ENCODE measurements at places on chromosomes 6 and 20.
A peak's percentile ranks its signal among the peaks of the same experiment; 100 is the strongest.

DNA sequence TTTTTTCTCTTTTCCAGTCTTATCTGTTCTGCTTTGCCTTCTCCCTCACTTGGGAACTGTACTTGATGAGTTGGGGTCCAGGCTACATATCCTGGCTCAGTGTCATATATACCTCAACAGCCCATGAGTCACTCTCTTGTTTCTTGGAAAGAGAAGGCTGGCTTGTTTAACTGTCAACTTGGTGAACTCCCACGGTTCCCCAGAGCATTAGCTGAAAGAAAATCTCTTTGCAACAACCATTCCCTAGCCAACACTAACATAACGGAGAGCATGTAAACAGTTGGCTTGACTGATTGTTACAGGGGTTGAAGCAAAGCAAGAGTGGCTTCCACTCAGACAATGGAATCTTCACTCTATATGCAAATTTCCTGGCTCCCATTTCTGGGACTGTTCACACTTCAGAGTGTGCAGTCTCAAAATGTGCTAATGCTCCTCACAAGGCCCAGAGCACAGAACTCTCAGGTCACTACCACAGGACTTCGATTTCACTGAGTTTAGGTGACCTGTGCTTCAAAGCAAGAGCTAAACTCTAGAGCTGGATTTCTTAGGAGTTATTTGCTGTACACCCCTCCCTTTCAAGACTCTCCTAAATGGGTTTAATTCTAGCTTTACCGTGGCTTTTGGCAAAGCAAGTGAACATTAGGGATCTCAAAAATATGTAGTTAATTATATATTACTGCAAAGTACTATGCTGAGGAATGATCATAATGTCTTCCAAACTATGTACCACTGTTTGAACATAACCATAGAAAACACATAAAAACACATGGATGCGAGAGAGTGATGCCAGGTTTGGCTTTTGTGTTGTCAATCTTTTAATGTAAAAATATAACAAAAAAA, 609.8 kb downstream of the RFPL4B start:
- DNase-seq, result peak; percentile 94

DNA sequence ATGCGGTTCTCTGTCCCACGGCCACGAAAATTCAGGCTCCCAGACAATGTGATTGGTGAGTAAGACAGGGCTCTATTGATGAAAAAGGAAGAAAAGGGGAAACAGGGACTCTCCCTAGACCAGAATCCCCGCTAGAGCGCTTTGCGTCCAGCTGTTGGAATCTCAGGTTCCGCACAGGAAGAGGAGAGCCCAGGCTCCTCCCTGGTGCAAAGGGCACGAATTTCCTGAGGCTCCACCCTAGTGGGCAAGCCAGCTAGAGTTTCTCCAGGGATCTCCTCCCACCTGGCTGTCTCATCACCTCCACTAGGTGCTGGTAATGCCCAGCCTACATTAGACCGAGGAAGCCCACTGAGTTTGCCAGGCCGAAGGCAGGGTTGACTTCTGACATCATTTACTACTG, 135.9 kb upstream of the SOX4 start:
- DNase-seq, result no peak

DNA sequence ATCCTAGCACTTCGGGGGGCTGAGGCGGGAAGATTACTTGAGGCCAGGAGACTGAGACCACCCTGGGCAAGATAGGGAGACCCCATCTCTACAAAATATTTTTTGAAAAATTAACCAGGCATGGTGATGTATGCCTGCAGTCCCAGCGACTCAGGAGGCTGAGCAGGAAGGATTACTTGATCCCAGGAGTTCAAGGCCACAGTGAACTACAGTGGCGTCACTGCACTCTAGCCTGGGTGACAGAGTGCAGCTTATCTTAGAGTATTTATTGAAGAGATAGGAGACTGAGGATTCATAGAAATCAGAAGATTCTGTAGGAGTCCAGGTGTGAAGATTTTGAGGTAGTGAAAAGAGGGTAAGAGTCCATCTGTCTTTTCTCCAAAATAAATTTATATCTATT, 45.0 kb downstream of the SLC17A5 start:
- no peak for DNase-seq

DNA sequence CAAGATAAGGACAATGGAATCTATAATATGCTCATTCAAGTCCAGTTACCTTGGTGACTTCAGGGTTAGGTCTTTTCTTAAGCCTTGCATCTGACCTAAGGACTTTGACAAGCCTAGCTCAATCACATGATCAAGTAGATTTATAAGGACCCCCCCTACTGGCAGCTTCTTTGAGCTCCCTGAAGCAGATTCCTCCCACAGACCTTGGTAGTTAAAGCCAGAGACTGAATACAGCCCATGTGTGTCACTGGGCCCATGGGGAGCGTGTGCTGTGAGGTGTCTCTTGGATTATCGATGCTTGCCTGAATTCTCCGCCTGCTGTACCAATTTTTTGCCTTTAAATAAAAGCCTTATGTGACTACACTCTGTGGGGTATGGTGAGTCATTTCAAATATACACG, 372.7 kb upstream of the RGS17 start:
- DNase-seq, result peak; percentile 0

DNA sequence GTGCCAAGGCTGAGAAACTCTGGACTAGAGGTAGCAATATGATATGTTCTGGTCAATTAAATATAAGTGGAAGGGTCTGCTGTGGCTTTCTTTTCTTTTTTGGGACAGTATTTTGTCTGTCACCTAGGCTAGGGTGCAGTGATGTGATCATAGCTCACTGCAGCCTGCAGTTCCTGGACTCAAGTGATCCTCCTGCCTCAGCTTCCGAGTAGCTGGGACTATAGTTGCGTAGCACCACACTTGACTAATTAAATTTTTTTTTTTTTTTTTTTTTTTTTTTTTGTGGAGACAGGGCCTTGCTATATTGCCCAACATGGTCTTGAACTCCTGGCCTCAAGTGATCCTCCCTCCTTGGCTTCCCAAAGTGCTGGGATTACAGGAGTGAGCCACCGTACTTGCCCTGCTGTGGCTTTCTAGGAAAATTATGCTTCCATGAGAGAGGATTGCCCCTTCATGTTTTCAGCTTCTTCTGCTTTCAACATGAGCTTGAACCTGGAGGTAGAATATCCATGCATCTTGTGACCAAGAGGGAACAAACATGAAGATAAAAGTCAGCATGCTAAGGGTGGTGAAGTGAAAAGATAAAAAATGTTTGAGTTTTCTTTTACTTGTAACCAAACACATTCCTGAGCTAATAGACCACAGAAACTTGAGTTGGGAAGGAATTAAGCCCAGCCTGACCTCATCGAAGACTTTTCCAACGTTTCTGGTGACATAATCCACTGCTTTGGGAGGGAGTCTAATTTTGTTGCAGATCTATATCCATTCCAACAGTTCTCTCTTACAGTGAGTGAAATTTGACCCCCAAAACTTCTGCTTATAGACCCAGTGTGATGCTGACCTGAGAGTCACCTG, 75.1 kb downstream of the CARMIL1 start:
- peak; percentile 68 for DNase-seq

DNA sequence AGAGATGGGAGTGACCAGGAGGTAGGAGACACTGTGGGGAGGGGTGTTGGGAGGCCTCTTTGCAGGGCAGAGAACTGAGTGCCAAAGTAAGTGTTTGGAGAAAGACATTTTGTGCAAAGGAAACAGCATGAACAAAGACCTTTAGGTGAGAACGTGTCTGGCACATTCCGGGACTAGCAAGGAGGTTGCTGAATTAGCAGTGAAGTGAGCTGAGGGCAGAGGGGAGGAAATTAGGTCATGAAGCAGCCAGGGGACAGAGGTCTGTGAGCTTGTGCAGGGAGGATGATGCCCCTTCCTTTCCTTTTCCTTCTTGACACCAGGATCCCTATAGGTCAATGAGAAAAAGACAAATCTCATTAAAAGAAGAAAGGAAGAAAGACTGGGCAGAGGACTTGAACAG, 21.4 kb upstream of the AHCY start:
- no peak for DNase-seq
